ENCODE measurements at places on chromosomes 6 and 20.
A peak's percentile ranks its signal among the peaks of the same experiment; 100 is the strongest.

DNA sequence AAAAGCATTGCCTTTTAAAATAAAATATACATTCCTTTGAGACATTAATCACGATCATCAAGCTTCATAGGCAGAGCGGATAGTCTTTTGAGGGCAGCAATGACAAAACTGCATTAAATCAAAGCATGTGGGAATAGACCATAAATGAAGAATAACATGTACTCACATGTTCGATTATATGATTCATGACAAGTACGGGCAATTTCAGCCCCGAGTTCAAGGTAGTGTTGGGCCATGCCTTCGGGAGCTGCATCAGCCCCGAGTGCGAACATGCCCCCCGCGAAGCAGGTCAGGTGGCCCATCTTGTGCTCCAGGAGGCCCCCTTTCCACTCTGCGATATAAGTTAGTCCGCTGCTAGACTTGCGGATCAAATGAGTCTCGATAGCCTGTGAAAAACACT, 111.0 kb upstream of the FAM184A start:
- no peak for DNase-seq

DNA sequence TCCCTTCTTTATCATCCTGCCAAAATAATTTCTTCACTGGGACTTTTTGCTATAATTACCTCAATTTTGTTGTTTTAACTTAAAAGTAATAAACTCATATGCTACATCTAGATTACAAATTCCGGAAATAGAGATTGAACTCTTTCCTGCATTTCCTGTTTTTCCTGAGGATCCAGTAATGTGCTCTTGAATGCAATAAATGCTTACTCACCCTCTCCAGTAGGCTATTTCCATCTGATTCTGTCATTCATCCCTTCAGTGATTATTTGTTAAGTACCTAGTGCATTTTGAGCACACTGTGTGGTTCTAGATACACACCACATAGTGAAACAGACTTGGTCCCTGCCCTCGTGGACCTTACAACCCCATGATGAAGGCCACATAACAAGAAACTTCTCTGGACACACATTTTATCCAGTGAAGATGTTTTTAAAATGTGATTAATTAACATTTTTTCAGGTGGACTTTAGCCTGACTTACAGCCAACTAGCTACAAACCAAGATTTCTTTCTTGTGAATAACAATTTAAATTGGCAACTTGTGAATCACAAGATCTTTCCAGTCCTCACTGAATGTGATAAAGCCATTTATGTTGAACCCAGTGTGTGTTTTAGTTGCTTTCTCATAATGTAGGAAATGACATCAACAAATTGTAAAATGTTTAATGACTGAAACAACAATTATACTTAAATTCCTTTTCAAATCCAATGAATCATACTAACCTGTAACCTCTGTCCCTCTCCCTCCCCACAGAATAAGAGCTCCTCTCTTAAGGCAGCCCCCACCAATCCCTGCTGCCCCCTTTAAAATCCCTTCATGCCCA, 272.3 kb downstream of the KHDC1L start:
- no peak for DNase-seq

GRCh38 chr6:133241086-133241900, at the start of gene EYA4:
TSS of gene EYA4 (plus strand) at chr6:133241357. CDS start at chr6:133274781, 33,424 bp downstream.
- no peak for DNase-seq

DNA sequence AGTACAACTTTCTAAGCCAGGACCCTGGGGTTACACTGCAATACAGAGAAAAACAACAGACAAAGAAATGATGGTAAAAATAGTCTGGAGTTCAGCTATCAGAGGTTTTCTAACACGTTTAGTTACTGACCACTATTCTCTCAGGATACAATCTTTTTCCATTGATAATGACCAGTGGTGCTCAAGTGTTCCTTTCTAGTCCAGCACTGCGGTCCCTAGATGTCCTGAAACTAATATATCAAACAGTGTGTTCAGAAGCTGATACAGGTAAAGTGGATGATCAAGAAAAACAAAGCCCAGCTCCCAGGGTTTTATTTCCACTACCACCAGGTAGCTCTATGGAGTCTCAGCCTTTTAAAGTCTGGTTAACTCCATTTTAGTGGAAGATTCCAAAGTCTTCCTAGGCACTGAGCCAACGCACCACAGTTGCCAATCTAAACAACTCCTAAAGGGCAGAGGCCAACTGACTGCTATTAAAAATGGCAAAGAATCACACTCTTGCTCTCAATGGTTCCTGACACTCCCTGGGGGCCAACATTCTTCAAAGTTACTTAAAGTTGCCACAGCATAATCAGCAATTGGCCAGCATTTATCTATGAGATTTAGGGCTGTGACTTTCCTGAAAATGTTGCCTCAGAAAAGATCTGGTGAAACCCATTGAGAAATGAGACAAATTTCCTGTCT, 38.2 kb downstream of the DZANK1 start:
- DNase-seq = no peak

DNA sequence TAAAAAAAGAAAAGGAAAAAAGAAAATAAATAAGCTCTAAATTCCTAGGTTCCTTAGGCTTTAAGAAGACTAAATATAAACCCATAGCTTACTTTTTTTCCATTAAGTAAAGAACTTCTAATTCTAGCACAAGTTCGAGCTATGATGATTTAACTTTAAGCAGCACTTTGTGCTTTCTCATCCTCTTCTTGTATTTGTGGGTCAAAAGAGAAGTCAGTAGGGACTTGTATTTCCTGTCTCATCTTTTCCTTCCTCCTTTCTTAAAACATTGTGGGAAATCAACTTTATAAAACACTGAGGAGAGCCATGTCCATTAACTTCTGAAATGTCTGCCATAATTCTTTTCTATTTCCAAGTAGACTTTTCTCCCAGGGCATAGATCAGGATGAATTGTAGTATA, 637.7 kb upstream of the CITED2 start:
- DNase-seq = no peak

DNA sequence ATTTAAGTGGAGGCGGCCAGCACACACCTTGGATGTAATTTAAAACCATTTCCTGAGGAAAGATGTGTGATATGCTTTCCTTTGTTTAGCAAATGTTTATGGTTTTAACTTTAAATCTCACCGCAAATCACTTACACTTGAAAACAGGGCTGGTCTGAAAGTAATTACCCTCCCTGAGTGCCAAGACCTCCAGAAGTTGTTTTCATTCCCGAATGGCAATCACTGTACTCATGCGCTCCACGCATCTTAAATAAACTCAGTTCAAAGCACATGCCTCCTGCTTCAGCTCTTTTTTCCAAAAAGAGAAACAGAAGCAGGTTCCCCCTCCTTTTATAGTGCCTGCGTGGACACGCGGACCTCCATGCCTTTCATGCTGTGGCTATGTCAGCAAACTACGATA, 224.0 kb downstream of the SMOC2 start:
- no peak for DNase-seq

- DNase-seq = no peak
Measured at GRCh38 chr6:79557673-79558467, 20.6 kb upstream of the LCA5 start.

DNA sequence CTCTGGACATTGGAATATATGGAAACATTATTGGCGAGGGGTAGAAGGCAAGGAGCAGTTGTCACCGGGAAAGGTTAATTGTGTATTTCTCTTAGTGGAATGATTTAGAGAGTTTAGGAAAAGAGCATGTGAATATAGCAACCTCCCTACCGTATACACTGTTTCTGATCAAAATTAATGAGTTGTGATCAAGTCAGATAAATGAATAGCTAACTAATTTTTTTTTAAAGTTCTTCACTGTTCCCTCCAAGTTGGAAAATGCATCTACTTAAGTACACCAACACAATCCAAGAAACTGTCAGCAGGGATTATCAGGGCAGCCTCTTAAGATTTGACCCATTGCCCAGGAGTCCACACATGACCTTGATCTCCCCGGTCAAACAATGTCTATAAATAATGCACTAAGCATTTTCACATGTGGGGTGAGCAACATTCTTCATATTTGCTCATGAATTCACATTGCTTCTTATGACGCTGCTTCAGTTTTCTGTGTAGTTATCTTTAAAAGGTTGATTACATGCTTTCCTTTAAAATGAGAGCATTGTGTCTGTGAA, 680.8 kb upstream of the NRSN1 start:
- no peak for DNase-seq

DNA sequence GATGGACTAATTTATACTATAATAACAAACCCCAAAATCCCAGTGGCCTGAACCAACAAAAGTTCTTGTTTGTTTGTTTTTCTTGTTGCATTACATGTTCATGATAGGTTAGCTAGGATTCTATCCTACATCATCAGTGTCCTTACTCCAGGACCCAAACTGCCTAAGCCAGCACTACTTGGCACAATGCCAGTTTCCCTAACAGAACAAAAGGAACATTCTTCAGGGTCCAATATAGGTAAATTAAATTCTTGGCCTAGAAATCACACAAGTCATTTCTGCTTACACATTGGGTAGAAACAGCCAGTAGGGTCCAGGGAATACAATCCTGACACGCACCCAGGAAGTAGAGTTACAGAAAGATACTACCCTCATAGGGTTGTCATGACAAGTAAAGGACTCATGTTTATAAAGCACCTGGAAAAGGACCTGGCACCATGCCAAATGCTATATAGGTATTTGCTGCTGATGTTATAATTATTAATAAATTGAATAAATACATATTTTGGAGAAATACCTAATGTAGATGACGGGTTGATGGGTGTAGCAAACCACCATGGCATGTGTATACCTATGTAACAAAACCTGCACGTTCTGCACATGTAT, 38.8 kb downstream of the RCAN2 start:
- no peak for DNase-seq

- no peak for DNase-seq
Measured at GRCh38 chr6:88662653-88663174, 300.7 kb downstream of the RNGTT start.

GRCh38 chr6:161748535-161749416, 474.9 kb upstream of the AGPAT4 start:
- no peak for DNase-seq

- DNase-seq = no peak
Measured at GRCh38 chr6:139965393-139965792, 590.9 kb upstream of the CITED2 start.

GRCh38 chr20:63896264-63897105, 1.6 kb downstream of the DNAJC5 start:
- peak; percentile 56 for DNase-seq

GRCh38 chr20:49558826-49559225, 9.1 kb downstream of the PTGIS start:
- DNase-seq = no peak

GRCh38 chr20:1402149-1402548, 9.3 kb upstream of the FKBP1A start:
- DNase-seq = no peak

DNA sequence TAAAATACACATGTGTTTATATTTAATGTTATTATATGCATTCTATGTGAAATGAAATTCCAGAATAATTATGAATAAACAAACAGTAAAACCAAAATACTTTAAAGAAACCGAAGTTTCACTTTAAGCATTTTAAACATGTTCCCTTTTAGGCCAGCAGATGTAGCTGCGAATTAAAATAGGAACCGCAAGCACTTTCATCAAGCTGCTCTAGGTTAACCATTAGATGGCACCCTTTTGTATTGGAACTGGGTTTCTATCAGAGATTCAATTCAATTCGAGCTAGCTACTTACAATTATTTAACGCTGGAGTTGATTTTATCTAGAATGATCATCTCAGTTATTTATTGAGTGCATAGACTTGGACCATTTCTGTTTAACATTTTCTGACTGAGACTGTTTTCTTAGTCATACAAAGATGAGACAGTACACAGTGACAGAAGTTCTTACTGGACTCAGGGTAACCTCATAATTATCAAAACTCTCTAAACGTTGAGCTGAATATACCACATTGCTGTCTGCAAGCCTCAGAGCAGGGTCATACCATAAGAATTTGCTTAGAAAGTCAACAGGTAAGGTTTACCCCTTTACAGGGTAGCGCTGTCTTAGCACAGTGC, 8.5 kb downstream of the TMEM242 start:
- DNase-seq = peak; percentile 41

- no peak for DNase-seq
Measured at GRCh38 chr6:71886184-71887005, at the start of gene RIMS1. TSS of gene RIMS1 (plus strand) at chr6:71886550. CDS start at chr6:71887024, 474 bp downstream.

DNA sequence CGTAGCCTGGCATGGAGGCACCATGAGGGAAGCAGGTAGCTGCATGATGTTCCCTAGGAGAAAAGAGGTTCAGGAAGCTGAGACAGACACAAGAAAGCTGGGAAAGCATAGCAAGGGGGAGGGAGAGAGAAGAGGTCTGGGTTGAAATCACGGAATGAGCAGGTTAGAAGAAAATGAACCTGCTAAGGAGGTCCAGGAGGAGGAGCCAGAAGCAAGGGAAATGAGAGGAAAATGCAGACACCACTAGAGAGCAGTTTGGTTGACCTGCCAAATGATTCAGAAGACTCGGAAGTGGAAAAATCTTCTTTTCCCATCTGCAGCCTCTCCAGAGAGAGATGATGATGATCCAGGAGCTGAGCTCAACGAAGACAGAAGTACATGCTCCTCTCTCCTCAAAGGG, 70.9 kb downstream of the VIP start:
- DNase-seq = no peak

GRCh38 chr6:149965194-149966020, 1.7 kb downstream of the ULBP1 start:
- no peak for DNase-seq

DNA sequence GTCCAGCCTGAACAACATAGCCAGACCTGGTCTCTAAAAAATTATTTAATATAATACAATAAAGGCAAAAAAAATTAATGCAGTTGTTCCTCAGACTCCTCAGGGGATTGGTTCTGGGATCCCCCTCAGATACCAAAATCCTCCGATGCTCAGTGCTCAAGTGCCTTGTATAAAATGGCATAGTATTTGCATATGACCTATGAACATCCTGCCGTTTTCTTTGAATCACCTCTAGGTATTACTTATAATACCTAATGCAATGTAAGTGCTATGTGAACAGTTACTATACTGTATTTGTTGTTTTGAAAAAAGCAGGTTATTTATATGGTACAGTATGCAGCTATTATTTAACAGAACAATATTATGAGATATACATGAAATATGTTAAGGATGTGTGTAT, 43.3 kb downstream of the RNGTT start:
- no peak for DNase-seq

- DNase-seq = no peak
Measured at GRCh38 chr6:170043881-170044790, 246.7 kb downstream of the DLL1 start.

- no peak for DNase-seq
Measured at GRCh38 chr6:13120483-13121482, 207.6 kb downstream of the TBC1D7 start.

GRCh38 chr6:79201983-79202382, 32.5 kb downstream of the HMGN3 start:
- DNase-seq = no peak

GRCh38 chr20:21767739-21768223, 62.3 kb downstream of the PAX1 start:
- no peak for DNase-seq

DNA sequence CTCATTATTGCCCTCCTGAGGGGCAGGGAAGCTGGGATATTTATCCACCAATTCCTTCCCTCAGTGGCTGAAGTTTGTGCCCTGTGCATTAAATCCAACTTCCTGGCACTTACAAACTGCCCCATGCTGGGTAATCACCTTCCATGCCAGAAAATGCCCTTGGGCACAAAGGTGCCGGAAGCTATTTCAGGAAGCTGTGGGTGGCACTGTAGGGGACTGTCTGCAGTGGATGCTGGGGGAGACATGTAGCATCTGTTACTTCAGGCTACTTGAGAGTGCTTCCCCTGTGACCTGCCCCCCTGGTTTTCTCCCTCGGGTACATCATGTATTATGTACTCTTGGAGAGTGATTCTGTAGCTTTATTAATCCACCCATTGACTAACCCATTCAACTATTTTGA, 24.7 kb upstream of the RALGAPA2 start:
- DNase-seq = no peak

GRCh38 chr6:37033255-37033654, 27.8 kb downstream of the FGD2 start:
- no peak for DNase-seq

- no peak for DNase-seq
Measured at GRCh38 chr20:37899105-37900045, 3.6 kb upstream of the VSTM2L start.
